Activated CD8-positive, alpha-beta memory T cell treated with anti-CD3 and anti-CD28 coated beads, Interleukin-2, amount 10 ng/mL, durations not matched to agents 7 days and 5 days (primary cell): ENCODE measurements at places on chromosomes 3 and 15.
A peak's percentile ranks its signal among the peaks of the same experiment; 100 is the strongest.

GRCh38 chr15:74845208-74845568, 2.2 kb upstream of the ULK3 start:
- peak; percentile 86 for DNase-seq

- DNase-seq, result no peak
Measured at GRCh38 chr3:143600756-143601718, 247.2 kb downstream of the SLC9A9 start.

DNA sequence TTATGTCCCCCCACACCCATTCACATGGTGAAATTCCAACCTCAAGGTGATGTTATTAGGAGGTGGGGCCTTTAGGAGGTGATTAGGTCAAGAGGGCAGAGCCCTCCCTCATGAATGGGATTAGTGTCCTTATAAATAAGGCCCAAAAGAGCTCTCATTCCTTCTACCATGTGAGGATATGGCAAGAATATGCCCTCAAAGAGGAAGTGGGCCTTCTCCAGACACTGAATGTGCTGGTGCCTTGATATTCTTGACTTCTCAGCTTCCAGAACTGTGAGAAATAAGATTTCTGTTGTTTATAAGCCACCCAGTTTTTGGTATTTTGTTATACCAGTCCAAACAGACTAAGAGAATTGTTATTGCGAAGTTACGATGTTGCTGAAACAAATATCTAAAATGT, 94.4 kb downstream of the ANKRD28 start:
- no peak for DNase-seq

DNA sequence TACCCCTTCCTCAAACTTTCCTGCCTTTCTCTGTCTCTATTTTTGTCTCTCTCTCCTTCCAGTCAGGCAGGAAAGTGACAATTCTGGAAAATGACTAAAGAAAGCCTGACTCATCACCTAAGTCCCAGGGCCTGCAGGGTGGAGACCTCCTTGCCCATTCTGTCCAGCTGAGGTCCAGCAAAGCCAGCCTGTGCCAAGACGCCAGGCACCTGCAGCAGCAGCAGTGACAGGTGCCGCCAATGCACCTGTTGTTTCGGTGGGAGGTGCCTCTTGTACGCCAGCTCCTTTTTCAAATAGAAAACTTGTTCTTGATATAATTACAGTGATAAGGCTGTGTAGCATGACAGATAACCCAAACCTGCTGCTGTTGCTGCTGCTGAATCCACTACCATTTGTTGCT, 501.3 kb downstream of the NTRK3 start:
- no peak for DNase-seq

DNA sequence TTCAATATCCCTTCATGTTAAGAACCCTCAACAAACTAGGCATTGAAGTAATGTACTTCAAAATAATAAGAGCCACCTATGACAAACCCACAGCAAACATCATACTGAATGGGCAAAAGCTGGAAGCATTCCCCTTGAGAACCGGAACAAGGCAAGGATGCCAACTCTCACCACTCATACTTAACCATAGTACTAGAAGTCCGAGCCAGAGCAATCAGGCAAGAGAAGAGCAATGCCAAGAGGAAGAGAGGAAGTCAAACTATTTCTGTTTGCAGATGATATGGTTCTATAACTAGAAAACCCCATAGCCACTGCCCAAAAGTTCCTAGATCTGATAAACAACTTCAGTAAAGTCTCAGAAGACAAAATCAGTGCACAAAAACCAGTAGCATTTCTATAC, 161.9 kb downstream of the UBE2E2 start:
- no peak for DNase-seq

GRCh38 chr15:89398896-89399237, 64.2 kb upstream of the POLG start:
- no peak for DNase-seq

- no peak for DNase-seq
Measured at GRCh38 chr3:144031938-144032337, 60.3 kb downstream of the DIPK2A start.

DNA sequence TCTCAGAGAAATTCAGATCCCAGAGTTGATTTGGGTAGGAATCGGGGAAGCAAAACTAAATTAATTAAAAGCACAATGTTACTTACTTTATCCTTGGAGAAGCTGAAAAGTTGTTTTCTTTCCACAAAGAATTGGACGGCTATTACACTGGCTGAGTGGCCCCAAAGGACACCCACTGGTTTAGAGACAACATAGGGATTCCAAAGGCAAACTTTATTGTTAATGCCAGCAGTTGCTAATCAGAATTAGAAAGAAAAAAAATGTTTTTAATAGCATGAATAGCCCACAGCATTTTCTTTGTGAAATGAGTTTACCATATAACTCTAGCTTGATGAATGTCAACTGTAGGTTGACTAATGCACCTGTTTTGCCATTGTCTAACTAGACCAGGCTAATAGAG, 51.7 kb downstream of the WDR49 start:
- no peak for DNase-seq

- no peak for DNase-seq
Measured at GRCh38 chr3:187880441-187880840, 135.2 kb upstream of the BCL6 start.

DNA sequence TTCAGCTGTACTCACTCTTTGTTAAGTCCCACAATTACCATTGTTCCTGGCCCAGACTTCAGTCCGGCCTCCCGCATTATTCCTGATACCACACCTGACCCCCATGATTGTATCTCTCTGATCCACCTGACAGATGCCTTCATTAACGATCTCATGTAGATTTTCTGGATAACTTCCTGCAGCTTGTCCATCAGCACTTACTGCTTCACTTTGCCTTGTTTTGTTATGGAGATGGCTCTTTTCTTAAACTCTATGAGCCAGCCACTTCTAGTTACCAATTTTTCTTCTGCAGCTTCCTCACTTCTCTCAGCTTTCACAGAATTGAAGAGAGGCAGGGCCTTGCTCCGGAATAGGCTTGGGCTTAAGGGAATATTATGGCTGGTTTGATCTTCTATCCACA, 1044.2 kb downstream of the PLOD2 start:
- DNase-seq, result no peak

- no peak for DNase-seq
Measured at GRCh38 chr3:29871087-29871486, 590.2 kb downstream of the RBMS3 start.

DNA sequence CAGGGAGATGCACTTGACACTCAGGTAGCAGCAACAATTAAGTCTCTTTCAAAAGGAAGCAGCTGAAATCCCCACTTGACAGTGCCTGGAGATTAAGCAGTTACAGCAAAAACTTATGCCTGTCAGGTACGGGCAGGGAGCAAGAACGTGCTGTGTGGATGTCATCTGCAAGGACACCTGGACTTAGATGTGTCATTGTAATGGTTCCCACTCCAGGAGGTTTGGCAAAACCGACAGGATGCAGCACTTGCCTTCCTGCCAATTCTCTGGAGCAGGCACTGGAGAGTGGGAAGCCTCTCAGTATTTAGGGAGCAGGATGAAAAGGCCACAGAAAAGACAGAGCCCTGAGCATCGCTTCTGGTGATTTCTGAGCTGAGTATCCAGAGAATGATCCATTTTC, 292.4 kb downstream of the PDCD6IP start:
- DNase-seq, result no peak

- DNase-seq, result no peak
Measured at GRCh38 chr15:83585601-83586335, 68.2 kb upstream of the ADAMTSL3 start.

DNA sequence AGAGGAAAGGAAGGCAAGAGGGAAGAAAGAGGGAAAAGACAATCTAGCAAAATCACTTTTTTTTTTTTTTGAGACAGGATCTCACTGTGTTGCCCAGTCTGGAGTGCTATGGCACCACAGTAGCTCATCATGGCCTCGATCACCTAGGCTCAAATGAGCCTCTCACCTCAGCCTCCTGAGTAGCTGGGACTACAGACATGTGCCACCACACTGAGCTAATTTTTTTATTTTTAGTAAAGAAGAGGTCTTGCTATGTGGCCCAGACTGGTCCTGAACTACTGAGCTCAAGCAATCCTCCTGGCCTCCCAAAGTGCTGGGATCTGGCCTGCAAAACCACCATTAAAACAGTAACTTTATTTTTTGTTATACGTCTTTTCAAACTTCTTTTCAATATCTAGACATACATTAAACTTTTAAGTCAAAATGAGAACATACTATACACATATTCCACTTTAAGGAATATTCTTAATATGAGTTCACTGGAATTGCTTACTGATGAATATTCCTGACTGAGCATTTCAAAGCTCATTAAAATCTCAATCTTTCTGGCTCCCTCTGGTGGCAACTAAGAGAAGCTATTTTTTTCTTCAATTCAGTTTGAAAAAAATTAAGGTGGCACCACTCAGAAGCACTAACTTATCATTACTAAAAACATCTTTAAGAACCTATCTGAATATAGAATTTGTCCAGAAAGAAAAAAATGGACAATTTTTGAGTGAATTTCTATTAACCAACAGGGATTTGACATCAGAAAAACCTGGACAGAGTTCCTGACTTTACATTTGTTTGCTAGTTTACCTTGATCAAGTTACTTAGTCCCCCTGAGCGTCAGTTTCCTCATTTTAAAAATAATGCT, 40.9 kb downstream of the UACA start:
- no peak for DNase-seq

DNA sequence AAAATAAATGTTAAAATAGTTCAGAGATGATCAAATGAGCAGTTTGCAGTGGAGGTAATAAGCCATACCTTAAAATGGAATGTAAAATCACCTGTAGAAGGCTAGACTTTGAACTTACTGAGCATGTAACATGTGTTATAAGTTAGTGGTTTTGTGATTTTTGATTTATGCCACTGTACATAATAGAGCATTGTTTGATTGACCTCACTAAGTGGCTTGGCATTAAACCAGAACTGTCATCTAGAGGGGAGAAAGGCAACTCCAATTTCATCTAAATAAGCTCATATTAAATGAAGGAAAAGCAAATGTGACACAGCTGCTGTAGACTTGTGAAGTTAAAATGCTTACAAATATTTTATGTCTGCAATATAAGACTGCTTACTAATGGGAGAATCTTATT, 387.9 kb downstream of the ZIC1 start:
- no peak for DNase-seq

- no peak for DNase-seq
Measured at GRCh38 chr3:142269767-142270166, 44.4 kb upstream of the GK5 start.

DNA sequence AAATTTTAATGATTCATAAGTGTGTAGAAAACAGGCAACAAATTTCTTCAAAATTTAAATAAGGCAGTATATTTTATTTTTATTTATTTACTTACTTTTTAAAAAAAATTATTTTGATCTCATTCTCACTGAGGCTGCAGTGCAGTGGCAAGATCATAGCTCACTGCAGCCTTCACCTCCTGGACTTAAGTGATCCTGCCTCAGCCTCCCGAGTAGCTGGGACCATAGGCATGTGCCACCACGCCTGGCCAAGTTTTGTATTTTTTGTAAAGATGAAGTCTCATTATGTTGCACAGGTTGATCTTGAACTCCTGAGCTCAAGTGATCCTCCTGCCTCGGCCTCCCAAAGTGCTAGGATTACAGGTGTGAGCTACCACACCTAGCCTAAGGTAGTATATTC, 61.2 kb upstream of the XRN1 start:
- DNase-seq, result no peak

DNA sequence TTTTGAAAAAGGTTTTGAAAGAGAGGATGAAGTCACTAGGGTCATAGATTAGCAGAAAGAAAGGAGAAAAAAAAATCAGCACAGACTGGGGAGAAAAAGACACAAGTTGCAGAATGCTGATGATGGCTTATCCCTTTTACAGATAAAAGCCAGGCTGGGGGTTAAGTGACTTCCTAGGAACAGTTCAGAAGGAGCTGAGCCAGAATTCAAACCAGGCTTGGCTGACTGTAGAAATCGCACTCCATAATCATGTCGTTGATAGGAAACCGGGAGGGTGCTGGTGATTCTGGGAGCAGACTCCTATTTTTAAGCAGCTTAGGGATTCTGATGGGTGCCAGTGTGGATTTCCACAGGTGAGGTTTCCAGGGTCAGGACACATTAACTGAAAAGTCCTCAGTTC, 159.5 kb upstream of the BHLHE40 start:
- DNase-seq, result no peak

DNA sequence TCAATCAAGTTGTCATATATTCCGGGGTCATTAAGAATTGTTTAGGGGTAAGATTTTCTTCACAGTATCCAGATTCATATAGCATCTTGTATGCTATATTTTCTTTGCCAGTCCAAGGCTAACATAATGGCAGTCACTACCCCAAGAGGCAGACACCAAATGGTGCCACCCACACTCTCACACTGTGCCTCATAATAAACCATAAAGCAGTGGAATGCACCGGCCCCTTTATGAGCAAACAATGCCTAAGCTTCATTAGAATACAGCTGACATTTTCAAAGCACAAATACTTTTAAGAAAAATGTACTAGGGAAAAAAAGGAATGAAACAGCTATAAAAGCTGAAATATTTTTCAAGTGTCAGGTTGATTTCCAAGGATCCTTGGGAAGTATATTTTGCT, 121.6 kb downstream of the TFDP2 start:
- DNase-seq, result no peak

DNA sequence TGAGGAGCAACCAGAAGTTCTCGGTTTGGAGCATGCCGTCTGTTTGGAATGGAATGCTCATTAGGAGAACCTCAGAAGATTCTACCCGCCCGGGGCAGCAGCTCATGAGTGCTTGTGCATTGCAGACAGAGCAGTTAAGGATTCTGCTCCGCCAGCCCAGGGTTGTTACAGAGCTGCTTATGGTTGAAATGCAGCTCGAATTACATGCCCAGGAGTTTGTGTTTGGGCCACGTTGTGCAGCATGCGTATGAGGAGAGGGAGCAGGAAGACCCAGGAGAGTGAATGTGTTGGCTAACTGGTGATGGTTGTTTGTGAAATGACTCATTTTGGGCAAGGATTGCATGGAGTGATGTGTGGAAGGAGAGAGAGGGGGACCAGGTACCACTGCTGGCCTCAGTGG, 9.0 kb downstream of the FGD5 start:
- DNase-seq, result no peak
